Fibroblast of skin of left quadriceps (primary cell): ENCODE measurements at places on chromosomes 4 and X.

DNA sequence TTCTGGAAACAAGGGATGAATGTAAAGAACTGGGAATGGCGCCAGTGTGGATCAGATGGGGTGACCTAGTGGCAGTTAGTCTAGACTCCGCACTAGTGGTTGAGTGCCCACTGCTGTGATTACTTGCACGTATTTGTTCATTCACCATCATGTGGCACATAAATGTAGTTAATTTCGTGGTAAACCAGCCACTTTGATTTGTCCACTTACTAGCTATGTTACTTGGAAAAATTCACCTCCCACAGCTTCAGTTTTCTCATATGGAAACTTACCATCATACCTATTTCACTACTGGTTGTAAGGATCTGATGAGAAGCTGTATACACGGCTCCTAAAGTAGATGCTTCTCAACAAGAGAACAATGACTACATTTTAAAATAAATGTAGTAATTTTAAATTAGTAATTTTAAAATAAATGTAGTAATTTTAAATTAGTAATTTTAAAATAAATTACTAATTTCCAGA lies 394 bp upstream of the DYNLT3 start:
- DNase-seq: no peak

- DNase-seq: no peak
Observed at GRCh38 chrX:140509468-140510305, 4.8 kb upstream of the SOX3 start.

- DNase-seq: no peak
Observed at GRCh38 chr4:8135666-8136065, 22.9 kb downstream of the ABLIM2 start.

DNA sequence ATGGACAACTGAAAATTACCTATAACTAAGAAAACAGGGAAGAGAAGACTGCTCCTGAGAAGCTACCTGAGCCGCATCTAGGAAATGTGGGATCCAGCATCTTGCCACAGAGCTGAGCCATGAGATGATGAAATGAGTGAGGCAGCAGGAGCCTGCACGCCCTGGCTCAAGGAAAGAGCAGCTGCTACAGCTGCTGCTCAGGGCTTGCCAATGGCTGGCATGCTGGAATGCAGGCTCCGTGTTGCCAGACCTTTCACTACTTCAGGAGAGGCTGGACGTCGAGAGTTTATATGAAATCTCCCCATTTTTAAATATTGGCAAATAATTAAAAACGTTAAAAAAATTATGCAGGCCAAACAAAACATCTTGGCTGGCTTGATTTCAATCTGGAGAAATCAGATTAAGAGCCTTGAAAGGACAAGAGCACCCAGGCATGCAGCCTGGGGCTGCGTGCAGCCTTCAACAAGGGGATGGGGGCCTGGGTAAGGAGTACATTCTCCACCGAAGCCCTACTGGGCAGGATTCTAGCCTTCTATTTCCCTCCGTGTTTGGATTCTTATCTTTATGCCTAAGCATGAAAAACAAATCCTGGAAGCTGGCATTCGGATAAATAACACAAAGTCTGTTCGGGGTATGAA lies 227.6 kb downstream of the NR3C2 start:
- DNase-seq: no peak

DNA sequence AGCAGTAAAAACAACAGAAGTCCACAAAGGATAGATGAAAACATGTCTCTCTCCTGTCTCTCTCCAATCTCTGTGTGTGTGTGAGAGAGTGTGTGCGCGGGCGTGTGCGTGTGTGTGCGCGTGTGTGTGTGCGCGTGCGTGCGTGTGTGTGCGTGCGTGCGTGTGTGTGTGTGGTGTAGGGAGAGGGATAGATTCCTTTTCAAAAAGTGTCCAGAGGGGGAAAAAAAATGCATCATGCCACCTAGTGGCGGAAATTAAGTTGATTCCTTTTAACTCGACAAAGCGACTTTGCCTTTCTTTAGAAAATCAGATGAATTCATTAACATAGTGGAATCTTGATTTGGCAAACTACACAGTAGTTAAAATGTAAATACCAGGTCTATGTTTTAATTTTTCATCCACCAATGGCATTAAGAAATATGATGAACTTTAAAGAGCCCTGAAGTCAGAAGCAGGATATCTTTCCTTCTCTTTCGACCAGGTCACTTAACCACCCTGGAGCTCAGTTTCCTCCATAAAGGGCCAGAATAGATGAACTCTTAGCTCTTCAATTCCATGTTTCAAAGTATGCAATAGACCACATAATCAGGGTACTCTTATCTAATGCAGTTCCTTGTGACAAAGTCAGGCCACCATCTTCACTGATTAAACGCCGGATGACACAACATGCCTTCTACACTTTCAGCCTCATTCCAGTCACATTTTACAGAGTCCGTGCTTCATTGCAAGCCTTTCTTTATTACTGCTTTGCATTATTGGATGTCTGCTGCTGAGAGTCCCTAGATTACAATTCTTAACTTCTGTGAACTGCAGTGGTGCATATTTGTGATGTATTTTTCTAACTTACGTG lies 162.8 kb downstream of the FBXO8 start:
- DNase-seq: peak; percentile 66

- DNase-seq: no peak
Observed at GRCh38 chr4:119139822-119140252, 4.2 kb downstream of the MYOZ2 start.

DNA sequence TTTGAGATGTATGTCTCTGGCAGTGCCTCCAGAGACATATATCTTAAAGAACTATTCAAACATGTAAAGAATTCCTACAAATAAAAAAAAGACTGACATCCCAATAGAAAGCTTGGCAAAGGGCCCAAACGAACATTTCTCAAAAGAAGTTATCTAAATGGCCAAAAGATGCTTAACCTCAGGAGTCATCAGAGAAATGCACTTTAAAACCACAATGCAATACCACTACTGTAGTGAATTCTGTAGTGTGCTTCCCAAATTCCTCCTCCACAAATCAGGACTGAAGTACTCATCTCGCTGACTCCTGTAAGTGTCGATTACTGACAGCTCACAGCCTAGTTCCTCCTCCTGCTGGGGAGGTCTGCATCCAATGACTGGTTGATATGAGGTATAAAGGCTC lies 129.0 kb upstream of the MAMLD1 start:
- no peak for DNase-seq

DNA sequence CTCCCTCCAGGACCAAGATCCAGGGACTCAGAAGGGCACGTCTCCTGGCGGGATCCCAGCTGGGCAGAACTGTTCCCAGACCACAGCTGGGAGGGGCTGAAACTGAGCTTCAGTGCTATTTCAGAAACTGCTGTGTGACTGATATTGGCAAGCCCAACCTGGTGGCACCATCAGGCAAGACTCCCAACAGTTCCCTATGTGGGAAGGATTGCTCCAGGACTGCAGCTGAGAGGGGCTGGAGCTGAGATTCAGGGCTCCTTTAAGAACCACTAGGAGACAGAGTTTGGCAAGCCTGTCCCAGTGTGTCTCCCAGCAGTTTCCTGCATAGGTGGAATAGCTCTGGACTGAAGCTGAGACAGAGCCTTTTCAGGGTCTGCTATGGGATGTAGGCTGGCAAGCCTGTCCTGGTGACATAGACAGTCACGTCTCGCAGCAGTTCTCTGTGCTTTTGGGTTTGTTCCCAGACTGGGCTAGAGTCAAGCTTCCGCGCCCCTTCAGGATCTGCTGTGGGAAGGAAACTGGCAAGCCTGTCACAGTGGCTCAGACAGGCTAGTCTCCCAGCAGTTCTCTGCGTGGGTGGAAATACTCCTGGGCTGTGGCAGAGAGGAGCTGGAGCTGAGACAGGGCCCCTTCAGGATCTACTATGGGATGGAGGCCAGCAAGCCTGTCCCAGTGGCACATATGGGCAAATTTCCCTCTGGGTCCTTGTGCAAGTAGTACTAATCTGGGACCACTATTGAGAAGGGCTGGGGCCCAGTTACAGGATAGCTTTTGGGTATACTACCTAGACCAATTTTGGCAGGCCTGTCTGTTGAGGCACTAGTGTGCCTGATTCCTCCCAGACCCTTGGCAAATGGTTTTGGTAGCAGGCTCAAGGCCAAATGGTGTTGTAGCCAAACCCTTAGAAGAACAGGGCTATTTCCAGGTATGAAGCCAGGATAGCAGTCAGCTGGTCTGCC lies 20.2 kb upstream of the MED14 start:
- DNase-seq: no peak

DNA sequence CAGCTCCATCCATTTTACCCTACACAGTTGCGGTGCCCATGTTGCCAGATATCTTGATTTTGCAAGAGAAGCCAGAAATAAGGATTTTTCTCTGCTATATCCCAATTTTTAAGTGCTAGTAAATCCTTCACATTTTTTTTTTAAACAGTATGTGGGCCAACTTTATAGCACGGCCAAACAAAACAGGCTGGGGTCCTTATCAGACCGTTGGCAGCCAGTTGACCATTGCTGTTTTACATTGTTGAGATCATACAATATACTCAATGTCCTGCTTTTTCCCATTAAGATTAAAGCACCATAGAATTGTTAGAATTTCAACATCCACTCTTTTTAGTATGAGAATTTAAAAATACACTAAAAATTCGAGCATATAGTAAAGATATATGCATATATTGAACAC lies 150.9 kb downstream of the SPCS3 start:
- no peak for DNase-seq

DNA sequence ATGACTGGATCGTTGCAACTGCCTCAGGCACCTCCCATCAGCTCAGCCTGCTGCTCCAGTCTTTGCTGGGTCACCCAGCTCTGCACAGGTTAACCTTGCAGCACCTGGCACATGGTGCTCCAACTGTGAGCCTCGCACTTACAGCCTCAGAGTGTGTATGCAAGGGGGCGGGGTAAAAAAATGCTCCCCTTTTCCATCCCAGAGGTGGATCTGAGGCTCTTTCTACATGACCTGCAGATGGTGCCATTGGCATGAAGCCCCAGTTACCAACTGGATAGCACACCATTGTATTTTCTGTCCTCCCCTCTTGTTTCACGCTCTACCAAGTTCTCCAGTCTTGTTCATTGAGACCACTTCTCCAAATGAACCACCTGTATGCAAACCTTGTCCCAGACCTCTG lies 46.2 kb upstream of the TRPC3 start:
- no peak for DNase-seq

GRCh38 chrX:120790552-120790951 lies 85.1 kb downstream of the CT47B1 start:
- DNase-seq: no peak

GRCh38 chr4:31009926-31010325 lies 289.8 kb downstream of the PCDH7 start:
- peak; percentile 1 for DNase-seq

DNA sequence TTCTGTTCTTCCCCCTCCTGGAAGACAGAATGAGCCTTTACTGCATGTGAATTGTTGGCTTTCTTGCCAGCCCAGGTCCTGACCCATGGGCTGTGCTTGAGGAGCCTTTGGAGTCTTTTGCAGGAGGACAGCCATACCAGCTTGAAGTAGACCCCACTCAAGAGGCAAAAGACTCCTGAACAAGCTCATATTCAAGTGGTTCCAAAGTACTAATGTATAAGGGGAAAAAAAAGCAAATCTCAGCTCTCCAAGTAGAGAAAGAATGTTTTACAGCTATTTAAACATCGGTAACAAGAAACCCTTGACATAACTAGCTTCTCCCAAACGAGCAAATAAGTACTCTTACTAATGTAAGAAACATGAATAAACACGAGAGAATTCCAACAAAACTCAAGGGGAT lies 174.9 kb upstream of the MXRA5 start:
- peak; percentile 50 for DNase-seq

GRCh38 chr4:183291070-183291469 lies 29.0 kb downstream of the CLDN22 start:
- DNase-seq: no peak

- no peak for DNase-seq
Observed at GRCh38 chr4:2515830-2516550, 20.5 kb upstream of the FAM193A start.

DNA sequence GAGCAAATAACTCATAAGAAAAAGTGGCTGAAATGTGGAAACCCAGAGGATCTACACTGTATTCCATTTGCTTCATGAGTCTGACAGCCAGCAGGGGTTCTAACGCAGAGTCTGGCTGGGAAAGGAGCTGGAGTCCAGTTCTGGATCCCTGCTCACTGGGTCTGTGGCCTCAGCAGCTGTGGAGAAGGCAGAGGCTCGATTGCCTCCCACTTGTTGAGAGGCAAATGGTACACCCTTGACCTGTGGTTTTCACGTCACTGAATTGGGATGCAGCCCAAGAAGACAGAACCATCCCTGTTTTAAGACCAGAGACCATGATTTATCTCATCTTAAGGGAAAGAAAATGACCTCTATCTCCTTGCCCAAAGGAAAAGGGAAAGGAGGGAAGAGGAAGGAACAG lies 147.0 kb upstream of the NOCT start:
- no peak for DNase-seq

GRCh38 chrX:18973527-18974192 lies 10.3 kb downstream of the PHKA2 start:
- no peak for DNase-seq

- no peak for DNase-seq
Observed at GRCh38 chrX:104564335-104564734, 1.7 kb upstream of the IL1RAPL2 start.

DNA sequence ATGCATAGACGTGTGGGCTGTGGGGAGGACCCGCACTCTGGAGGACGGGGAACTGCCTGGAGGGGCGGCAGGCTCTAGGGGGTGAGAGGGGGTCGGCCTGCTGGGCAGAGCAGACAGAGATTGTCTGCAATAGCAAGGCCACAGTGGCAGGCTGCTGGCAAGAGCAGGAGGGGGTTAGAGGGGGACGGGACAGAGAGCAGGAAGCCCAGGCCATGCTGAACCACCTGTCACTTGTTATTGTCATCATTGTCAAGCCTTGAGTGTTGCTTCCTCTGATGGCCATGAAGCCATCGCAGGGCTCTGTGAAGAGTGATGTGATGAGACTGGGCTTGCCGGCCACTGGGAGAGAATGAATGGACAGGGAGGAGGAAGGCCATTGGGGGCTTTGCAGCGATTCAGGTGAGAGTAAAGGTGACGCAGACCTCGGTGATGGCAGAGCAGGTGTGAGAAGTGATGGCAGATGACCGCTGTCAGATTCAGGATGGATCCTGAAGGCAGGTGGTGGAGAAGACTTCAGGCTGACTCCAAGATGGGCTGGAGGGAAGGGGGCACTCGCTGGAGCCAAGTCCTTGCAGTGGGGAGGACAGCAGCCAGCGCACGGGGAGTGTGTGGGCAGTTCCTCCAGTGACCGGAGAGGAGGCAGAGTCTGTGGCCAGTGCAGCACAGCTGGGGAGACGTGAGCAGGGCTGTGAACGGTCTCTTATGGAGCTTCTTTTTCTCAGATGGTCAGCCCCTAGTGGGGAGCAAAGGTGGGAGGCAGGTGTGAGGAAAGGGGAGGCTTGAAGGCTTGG lies 43.6 kb downstream of the HTT-AS start:
- no peak for DNase-seq

GRCh38 chr4:133910165-133910564 lies 291.4 kb downstream of the PABPC4L start:
- DNase-seq: no peak

- no peak for DNase-seq
Observed at GRCh38 chr4:112119353-112119783, 25.9 kb upstream of the FAM241A start.

- no peak for DNase-seq
Observed at GRCh38 chrX:17656556-17656955, 80.7 kb upstream of the SCML1 start.

GRCh38 chrX:45622538-45622937 lies 421.9 kb upstream of the DIPK2B start:
- peak; percentile 82 for DNase-seq
